ENCODE measurements at places on chromosomes 1 and 21.

DNA sequence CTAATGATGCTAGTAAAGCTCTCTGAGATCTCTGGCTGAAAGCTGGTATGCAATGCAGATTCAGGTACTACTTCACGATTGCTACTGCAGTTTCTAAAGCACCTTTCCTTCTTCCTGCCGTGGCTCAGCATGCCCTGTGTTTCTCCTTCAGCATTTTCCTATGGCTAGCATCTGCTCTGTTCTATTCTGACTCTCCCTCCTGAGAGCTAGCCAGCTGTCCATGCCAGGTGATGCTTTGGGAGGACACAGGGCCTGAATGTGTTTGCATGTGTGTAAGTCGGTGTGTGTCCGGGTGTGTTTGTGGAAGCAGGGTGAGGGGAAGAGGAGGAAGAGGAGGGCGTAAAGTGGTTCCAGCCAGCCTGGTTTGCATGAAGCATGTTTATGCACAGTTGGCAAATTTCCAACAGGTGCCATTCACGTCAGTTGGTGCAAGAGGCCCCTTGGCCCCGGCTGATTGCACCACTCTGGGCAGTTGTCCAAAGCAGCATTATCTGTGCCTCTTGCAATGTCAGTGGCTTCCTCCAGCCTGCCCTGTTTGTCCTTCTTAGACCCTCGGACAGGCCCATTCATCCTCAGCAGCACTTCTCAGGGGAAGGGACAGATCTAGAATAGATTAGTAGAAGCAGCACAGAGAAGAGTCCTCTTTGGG, 433.3 kb downstream of the DISC1 start:
- no peak for DNase-seq

- no peak for DNase-seq
Measured at GRCh38 chr1:78619446-78619802, 824 bp upstream of the IFI44L start.

DNA sequence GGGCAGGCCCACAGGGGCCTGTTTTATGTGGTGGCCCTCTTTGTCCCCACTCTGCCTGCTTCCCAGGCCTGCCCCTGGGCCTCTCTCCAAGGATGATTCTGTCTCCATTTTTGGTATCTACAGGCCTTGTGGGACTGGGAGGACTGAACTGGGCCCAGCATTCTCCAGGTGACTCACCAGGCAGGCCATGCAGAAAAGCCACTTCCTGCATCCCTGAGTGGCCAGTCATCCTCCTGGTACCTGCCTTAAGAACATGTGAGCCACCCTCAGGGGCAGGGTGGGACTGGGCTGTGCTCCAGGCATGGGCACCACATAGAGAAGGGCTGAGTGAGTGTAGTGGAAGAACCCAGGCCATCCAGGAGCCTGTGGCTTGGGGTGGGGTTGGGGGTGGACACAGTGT, 20.0 kb upstream of the BCAR3 start:
- no peak for DNase-seq

DNA sequence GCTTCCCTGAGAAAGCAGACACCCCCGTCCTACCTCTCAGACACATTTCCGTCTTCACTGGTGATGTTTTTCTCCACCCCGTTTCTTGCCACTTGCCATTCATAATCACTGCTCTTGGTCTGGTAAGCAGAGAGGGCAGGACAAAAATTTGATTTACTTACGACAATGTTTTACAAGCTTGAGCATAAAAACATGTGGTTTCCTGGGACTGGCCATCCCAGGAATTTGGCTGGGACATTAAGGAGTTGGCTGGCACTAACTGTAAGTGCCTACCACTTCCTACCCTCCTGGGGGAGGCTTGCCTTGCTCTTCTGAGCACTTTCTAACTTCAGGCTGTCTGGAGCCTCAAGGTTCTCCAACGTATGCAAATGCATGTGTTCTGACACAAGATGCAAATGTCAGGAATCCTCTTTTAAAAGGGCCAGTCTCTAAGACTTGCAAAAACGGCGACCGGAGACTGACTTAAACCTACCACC, 24.2 kb downstream of the ZBTB18 start:
- DNase-seq = no peak

GRCh38 chr1:201686714-201687455, 142.1 kb upstream of the IPO9 start:
- no peak for DNase-seq

Data from CD4-positive, alpha-beta T cell treated with Interleukin-6 for 4 hours (primary cell).